ENCODE measurements at places on chromosomes 11 and 22.

- no peak for DNase-seq
These were observed 16.2 kb upstream of the ACCSL start for GRCh38 chr11:44031549-44031948.

DNA sequence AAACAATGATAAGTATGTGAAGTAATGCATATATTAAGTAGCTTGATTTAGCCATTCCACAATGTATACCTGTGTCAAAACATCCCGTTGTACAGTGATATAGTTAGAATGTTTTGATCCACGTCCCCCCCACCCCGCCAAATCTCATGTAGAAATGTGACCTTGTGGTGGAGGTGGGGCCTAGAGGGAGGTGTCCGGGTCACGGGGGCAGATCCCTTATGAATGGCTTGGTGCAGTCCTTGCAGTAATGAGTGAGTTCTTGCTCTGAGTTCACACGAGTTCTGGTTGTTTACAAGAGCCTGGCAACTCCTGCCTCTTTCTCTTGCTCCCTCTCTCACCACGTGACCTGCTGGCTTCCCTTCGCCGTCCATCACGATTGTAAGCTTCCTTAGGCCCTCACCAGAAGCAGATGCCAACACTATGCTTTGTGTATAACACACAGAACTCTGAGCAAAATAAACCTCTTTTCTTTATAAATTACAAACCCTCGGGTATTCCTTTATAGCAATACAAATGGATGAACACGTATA is 41.6 kb downstream of the FANCF start:
- DNase-seq = no peak

GRCh38 chr11:101442171-101442570 is 141.6 kb downstream of the TRPC6 start:
- DNase-seq = no peak

GRCh38 chr22:30241576-30242371 is 4.8 kb downstream of the LIF start:
- no peak for DNase-seq

- DNase-seq = no peak
These were observed 42.3 kb upstream of the RAB1B start for GRCh38 chr11:66226101-66226500.

DNA sequence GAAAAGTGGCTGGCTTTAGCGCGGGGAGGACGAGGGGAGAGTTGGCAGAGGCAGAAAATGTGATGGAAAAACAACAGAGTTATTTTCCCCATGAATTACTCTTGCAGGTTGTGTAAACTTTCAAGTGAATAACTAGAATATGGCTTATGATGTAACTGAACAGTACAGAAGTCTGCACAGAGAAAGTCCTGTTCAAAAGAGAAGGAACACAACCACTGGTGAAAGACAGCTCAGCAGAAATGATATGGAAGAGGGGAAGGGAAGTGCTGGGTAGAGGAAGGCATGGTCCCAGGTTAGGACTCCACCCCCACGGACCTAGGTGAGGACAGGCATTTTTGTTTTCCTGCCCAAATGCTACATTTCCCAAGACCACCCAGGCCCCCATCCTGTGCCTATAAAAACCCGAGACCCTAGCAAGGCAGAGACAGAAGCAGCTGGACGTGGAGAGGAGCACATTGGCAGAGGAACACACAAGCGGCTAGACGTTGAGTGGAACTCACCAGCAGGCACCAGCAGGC is 77.7 kb downstream of the MAML2 start:
- no peak for DNase-seq

DNA sequence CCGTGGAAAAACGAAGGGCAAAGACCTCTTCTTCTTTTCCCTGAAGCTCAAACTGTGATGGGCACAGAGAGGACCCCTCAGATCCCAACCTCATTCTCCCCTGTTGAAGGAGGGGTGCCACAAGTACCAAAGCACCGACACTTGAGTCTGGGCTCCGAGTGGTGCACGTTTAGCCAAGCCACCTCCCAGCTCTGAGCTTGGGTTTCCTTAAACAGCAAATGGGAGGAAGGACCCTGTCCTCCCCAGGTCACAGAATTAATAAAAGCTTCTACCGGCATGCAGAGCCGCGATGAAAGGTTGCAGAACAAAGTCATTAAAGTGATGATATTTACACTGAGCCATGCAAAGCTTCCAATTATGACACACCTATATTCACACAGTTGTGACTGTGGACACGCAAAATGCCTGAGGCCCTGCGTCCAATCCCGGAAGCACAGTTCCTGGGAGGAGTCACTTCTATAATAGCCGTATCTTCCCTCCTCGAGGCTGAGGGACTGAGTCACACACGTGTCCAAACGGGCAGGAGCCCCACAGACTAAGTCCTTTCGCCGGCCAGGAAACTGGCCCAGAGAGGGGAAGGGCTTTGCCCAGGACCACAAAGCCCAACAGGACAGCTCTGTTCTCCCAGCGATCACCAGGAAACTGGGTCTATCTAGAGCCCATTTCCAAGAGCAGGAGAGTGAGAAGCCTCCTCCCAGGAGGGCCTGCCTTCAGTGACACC is 922 bp upstream of the CSNK1E start:
- peak; percentile 78 for DNase-seq

- DNase-seq = no peak
These were observed 48.6 kb downstream of the CADM1 start for GRCh38 chr11:115455613-115456012.

GRCh38 chr22:42300259-42301076 is 30.0 kb upstream of the TCF20 start:
- peak; percentile 90 for DNase-seq

- no peak for DNase-seq
These were observed 8.5 kb downstream of the SCN2B start for GRCh38 chr11:118167906-118168305.

Data from HT-29 (cell line).